ENCODE measurements at places on chromosomes 1 and 21.

GRCh38 chr1:29829448-29830344, 593.4 kb downstream of the PTPRU start:
- no peak for DNase-seq

GRCh38 chr1:182723200-182723599, 38.8 kb upstream of the RGS8 start:
- DNase-seq = no peak

DNA sequence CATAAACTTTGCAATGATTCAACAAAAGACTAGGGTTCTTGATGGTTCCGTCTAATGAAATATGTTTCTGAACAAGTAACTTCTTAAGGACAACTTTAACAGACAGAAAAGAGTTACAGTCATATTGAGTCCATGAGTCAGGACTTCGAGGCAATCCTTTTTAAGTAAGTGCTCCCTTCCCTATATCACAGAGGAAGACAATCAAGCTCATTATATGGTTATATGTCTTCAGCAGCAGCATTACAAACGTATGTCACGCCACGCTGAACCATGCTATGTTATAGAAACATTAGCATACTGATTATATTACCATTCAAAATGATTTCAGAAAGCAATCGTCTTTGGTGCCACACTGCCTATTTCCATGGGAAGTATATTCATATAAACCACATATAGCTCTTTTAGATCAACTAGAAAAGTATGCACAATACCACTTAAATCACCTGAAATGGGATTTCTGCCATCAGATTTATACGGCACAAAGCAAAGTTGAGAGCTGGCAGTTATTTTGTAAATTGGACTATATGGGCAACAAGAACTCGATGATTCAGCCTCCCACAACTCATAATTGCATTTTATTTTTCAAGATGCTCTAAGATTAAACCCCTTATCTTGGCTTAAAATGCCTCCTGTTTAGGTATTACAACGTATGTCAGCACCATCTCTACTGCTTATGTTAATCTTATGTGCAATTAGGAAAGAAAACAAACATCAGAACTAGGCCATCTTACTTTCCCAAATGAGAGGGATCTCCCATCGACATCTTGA, 111.3 kb upstream of the SAMSN1 start:
- no peak for DNase-seq

DNA sequence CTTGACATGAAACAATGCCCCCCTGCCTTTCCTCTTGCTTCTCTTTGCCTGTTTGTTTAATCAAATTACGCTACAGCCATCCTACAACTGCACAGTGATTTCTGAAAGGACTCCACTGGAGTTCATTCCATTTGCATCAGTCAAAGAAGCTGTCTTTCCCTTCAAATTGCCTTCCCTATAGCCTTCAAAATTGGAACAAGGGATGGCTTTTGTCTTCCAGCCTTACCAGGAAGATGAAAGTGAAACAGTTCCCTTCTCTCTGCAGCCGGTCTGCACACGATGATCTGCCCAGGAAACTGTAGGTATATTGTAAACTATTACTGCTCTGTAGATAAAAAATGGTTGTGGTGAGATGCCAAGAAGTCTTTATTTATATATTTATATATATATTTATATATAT, 65.6 kb upstream of the ETS2 start:
- no peak for DNase-seq

GRCh38 chr1:55244476-55245099, 29.4 kb upstream of the USP24 start:
- no peak for DNase-seq

DNA sequence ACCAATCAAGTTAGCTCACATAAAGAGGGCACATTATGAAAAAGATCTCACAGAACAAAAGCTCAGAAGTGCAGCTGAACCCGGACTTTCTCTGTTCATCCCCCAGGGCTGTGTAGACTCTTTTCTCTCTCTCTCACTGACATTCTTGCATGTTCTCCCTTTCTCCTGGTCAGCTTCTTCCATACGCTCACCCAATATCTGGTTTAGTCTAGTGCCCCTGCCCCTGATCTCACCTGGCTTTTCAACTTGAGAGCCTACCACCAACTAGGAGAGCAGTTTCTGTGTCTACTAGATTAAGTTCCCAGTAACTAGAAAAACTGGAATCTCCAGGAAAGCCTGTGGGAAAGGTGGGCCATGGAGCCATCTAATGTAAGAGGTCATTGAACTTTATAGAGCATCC, 126.9 kb upstream of the GRIK3 start:
- no peak for DNase-seq

DNA sequence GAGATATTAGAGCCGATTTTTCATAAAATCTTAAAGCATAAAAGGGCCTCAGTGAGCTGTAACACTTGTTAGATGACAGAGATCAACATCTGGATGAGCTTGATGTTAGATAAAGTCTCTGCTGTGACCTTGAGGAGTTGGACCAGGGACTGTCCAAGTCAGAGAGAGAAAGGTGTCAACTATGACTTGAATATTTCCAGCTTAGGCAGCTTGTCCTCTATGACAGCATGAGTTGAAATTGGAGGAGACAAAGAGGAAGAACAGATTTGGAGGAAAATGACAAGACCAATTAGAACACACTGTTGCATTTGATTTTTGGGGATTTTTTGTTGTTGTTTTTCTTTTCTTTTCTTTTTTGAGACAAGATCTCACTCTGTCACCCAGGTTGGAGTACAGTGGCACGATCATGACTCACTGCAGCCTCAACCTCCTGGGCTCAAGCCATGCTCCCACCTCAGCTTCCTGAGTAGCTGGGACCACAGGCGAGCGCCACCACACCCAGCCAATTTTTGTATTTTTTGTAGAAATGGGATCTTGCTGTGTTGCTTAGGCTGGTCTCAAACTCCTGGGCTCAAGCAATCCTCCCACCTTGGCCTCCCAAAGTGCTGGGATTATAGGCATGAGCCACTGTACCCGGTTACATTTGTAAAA, 35.3 kb upstream of the CLIC4 start:
- no peak for DNase-seq

GRCh38 chr1:168637350-168637991, 61.1 kb downstream of the XCL1 start:
- DNase-seq = no peak

DNA sequence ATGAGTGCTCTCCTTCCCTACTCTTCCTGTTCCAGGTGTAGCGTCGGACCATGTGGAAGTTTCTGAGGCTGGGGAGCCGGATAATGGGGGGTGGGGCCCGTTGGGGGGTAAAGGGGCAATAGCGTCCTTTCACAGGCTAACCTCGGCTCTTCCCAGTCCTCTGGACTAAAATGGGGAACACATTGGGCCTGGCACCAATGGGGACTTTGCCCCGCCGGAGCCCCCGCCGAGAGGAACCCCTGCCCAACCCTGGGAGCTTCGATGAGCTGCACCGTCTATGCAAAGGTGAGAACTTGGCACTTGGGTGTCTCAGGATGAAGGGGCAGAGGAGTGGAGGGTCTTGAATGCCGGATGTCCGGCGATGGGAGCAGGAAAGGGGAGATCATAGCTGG, 456 bp downstream of the TOMM40L start:
- DNase-seq = no peak

GRCh38 chr21:45844181-45844580, 137.4 kb upstream of the COL6A1 start:
- DNase-seq = no peak

GRCh38 chr1:228011721-228012311, 5.0 kb downstream of the WNT3A start:
- no peak for DNase-seq

DNA sequence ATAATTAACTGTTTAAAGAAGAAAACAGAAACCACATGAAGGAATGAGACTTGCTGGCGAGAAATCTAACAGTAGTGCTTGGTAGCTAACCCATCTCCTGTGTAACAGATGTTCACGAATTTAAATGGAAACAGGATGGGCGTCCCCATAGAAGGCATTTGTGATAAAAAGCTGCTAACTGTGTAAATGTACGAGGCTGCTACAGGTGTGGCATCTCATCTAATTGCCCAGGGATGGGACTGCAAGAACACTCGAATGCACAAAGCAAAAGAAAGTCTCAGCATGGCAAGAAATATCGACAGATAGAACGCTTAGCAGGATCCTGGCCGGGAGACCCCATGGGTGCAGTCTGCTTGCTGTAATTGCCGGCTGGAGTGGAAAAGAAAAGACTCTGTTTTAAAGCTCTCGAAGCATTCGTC, 112.7 kb downstream of the RUNX1 start:
- DNase-seq = no peak

GRCh38 chr21:44567481-44568171, 5.9 kb upstream of the KRTAP10-4 start:
- no peak for DNase-seq

DNA sequence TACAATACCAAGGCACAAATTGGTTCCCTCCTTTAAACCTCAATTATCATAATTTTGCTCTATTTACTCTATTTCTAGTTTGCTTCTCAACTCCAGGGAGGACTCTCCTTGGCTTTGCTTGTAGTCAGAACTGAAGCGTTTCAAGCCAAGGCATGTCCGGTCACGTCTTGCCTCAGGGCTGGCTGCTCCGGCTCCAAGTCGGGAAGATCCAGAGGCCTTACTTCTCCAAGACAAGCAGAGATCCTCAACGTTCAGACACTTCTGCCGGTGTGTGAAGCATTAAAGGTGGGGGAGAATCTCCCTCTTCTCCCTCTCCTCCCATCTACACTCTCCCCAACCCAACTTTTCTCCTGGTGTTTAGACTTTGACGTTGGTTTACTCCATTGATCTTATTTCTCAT, 7.2 kb upstream of the HHAT start:
- DNase-seq = no peak

- DNase-seq = no peak
These were observed 73.3 kb downstream of the EVI5 start for GRCh38 chr1:92711473-92712165.

- no peak for DNase-seq
These were observed 5.6 kb upstream of the KPRP start for GRCh38 chr1:152752225-152752624.

GRCh38 chr1:189658381-189658780, 819.3 kb downstream of the BRINP3 start:
- DNase-seq = no peak

GRCh38 chr1:184082541-184083415, 31.2 kb downstream of the TSEN15 start:
- no peak for DNase-seq

DNA sequence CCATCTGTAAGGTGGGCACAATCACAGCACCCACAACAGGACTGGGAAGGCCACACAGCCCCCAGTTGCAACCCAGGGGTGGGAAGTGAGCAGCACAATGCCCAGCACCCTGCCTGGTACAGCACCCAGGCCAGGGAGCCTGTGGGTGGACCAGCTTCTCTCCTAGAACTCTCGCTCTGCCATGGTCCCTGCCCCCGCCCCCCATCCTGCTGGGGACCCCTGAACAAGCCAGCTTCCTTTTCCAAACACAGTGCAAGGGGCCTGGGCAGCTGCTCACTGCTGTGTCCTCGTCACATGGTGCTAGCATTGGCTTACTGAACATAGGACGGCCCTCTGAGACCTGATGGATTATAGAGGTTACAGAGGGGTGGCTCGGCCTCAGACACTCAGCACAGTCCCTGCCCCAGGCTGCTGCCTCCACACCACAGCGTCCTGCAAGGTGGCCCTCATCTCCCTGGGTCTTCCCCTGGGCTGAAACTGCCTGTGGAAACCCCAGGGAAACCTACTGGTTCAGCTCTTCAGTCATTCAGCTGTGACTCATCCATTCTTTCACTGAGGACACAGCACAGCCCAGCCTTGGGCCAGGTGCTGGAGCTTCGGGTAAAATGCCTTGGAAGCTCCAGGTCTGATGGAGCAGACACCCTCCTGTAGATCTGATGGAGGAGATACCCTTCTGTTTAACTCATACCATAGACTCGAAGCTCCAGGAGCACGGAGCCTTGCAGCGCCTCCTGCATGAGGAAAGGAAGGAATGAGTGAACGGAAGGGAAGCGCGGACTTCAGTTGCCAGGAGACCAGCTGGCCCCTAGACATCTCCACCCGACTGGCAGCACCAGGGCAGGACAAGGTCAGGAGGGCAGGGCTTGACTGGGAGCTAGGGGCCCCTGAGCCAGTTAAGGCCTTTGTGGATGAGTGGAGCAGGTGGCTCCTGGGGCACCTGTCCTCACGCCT, 8.1 kb upstream of the PRDM16 start:
- no peak for DNase-seq

- DNase-seq = no peak
These were observed 347.9 kb downstream of the LTN1 start for GRCh38 chr21:28644762-28645161.

- DNase-seq = no peak
These were observed 88.9 kb upstream of the NGF start for GRCh38 chr1:115426956-115427355.

DNA sequence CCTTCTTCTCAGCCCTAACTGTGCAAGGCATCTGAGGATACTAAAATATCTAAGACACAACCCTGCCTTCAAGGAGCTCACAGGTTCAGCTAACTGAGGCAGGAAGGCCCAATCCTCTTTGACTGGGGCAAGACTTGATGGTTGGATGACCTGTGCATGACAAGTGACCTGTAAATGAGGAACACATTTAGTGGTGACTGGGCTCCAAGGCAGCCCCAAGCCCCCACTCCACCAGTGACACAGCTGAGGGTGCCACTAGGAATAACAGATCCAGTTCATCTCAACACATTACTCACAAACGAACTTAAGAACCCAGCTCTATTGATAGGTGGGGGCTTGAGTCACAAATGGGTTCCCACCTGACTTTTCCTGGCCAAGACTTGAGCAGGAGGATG, 244.7 kb upstream of the IRF2BP2 start:
- DNase-seq = no peak

GRCh38 chr1:15354580-15354965, 55.1 kb upstream of the EFHD2 start:
- no peak for DNase-seq

DNA sequence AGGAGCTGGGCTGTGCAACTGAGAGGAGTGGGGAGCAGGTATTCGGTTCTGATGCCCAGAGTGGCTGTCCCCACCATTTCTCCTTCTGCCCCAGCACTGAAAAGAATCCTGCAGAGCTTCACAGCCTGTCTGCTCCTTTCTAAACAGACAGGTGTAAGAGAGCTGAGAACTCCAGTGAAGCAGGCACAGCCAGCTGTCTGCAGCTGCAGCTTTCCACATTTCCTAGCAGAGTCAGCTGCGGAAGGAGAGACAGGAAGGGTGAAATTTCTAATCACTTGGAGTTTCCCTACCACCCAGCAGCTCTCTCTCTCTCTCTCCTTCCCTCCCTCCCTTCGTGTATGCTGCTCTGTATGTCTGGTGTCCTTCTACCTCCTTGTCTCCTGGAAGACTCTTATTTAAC, 40.5 kb upstream of the GJB5 start:
- no peak for DNase-seq
